Ureter (tissue), 1 donor: ENCODE measurements at places on chromosomes 2 and 18. TPM values are rescaled to one million over a fixed set of nuclear protein-coding genes. Genes with fewer than 3 reads are reported as not detected.

LRP2 gene
- 0.13 TPM for total RNA-seq

VIL1 gene
- not detected for total RNA-seq

DNA sequence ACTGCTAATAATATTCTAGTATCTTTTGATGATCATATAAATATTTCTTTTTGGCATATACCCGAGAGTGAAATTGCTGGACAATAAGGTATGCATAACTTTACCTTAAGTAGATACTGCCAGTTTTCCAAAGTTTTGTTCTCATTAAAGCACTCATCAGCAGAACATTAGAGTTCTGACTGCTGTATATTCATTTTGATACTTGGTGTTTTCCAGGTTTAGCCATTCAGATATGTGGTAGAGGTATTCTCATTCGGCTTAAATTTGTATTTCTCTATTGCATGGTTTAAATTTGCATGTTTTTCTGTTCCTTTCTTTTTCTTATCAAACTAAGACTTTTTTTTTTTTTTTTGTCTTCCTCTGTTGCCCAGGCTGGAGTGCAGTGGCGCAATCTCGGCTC is 18.2 kb downstream of the CYBRD1 start:
- DNase-seq = no peak

- DNase-seq = no peak
Observed at GRCh38 chr2:6828299-6828584, 37.5 kb downstream of the CMPK2 start.

DNA sequence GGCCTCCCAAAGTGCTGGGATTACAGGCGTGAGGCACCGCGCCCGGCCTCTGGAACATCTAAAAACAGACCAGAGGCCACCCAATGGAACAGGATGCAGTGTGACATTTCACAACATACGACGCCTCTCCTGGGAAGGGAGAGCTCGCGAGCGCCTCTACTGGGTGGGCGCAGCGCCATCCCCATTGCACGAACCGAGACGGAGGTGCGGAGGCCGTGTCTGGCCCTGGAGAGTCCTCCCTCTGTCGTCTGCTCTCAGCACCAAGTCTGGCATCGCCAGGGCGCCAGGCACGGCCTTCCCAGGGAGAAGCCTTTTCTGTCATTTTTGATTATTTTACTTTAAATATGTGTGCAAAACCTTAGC is 9.4 kb upstream of the GBX2 start:
- no peak for DNase-seq

GRCh38 chr18:32270341-32270740 is 80.5 kb downstream of the MEP1B start:
- no peak for DNase-seq

DNA sequence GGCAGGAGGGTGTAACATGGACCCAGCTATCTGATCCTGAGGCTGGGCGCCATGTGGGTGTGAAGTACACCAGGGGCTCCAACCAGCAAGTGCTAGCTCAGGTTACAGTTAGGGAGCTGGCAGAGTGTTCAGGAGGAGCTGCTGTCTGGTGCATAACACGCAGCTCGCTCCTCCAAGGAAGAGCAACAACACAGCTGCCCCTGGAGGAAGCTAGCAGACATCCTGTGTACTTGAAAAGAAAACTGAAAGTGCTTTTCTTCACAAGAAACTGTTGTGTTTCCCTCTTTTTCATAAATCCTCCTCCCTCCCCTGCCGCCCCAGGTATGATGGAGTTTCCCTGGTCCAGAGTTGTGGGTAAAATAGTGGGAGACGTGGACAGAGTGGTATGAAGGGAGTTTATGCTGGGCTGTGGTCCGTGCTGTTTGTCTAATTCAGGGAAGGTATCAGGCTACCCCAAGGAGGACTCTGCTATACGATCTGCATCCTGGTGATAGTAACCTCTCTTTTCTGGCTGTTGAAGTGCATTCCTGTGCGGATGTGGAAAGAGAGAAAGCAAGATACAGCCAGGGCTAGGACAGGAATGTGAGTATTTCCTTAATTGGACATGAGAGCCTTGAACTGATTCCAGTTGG is 6.1 kb upstream of the LBH start:
- DNase-seq = no peak

SRBD1 gene
- 30.3 TPM for total RNA-seq

AFTPH gene
- total RNA-seq = 51.1 TPM

GRCh38 chr2:179692610-179693009 is 168.8 kb downstream of the ZNF385B start:
- DNase-seq = no peak

DNA sequence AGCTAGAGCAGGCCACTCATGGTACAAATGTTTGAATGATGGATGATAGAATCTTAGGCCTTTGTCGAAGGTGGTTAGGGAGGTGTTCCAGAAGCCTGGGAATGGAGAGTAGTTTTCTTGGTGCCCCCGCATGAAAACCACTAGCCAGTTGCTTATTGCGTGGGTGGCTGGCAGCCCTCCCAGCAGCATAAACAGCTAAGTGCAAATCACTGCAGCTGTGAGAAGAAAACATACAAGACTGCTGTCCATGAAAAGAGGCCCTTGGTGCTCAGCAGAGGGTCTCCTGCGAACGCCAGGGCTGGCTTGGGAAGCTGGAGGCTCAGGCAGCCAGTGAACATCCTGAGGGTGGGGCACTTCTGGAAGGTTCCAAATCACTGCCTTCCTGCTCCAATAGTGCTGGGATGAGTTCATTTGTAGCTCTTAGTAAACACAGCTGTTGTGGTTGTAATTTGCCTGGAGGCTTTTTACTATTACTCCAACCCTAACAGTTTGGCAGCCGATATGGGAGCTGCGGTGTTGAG is 118.8 kb downstream of the MGAT5 start:
- DNase-seq = no peak

SLC38A11 gene
- total RNA-seq = 2.4 TPM

DNA sequence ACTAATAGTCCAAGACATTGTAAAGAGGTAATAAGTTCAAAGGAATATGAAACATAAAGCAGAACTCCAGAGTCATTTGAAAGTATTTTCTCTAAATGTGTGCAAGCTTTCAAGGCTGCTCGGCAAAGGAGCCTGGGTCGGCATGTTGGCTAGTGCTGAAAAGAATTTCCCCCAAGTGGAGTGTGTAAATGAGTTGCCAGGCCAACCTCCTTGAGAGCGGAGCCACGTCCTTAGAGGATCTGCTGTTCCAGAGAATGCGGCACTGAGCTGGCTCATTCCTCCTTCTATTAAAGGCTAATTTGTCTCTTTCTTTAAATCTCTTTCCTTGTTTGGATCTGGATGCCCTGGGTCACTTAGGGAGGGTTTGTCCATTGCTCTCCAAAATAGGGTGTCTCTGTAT is 127.5 kb downstream of the RDH14 start:
- no peak for DNase-seq

DNA sequence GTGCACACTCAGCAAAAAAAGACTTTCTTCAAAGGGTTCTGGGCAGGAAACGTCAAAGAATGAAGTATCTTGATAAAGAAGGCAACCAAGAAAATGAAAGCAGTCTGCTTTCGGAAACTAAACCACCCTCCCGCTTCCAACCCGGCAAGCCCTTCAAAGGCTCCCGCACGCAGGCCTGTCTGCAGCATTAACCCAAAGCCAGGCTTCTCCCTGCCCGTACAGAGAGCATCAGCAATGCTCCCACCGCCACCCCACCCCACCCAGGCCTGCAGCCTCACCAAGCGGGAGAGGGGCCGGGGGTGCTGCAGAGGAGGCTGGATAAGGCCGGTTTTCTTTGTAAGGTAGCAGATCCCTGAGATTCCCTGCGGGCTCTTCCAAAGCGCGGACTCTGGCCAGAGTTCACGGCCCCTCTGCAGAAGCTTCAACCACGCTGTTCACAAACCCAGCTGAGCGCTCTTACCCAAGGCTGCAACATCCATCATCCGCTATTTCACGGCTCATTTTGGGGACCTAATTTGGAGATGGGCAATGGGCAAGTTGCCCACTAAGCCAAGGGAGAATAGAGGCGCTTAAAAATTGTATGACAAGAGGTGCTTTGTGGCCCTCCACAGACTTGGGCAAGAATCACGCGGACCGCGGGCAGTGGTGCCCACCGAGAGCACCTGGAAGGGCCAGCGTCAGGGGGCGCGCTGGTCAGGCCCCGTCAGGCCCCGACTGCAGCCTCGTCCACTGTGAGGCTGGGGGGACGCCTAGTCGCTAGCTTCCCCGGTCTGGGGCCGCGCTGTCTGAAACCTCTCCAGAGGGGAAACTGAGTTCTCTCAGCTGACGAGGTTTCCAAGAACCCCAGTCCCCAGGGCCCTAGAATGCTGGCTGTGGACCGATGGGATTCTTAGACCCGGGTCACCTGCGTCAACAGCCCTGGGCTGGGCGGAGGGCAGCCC is 225.4 kb upstream of the ID2 start:
- DNase-seq = no peak

DNA sequence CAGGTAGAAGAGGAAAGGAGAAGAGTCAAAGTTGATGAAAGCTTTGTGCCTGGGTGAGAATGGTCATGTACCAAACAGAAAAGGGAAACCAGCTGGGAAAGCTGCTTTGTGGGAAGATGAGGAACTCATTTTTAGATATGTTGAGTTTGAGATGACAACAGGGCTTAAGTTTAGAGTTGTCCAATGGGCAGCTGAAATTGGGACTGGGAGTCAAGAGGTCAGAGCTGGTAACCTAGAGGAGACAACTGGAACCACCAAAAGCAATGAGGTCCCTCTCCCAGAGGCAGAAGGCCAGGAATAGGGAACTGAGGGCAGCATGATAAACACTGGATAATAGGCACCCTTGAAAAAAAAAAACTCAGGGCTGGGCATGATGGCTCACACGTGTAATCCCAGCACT is 48.8 kb downstream of the SLC4A1AP start:
- DNase-seq = no peak

DNA sequence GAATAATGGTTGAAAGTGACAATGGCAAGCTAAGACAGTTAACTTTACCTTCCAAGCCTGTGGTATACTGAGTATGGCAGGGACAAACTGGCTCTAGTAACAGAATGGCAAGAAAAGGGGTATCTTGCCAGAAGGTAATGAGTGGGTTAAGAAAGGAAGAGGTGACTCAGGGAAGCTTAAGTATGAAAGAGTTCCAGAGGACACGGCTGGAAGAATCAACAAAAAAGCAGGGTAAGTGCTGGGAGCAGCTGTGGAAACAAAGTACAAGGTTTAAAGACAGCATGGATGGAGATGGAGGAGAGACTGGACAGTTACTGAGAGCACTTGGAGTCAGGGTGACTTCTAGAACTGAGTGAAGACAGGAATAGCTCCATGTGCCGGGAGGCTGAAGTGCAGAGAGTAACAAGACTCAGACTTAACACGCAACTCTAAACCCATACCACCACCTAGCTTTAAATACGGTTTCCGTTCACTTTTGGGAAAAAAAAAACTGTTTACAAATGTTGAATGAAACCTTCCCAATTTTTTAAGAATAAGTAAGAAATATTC is 69.0 kb downstream of the REV1 start:
- DNase-seq = no peak

GRCh38 chr18:10690366-10690765 is 164.5 kb downstream of the NAPG start:
- DNase-seq = no peak

- no peak for DNase-seq
Observed at GRCh38 chr2:71452565-71452964, 796 bp upstream of the DYSF start.

PLEKHM3 gene
- total RNA-seq = 15.2 TPM

GRCh38 chr18:73742957-73743356 is 404.7 kb downstream of the FBXO15 start:
- DNase-seq = no peak

ALPG gene
- total RNA-seq = not detected

DNA sequence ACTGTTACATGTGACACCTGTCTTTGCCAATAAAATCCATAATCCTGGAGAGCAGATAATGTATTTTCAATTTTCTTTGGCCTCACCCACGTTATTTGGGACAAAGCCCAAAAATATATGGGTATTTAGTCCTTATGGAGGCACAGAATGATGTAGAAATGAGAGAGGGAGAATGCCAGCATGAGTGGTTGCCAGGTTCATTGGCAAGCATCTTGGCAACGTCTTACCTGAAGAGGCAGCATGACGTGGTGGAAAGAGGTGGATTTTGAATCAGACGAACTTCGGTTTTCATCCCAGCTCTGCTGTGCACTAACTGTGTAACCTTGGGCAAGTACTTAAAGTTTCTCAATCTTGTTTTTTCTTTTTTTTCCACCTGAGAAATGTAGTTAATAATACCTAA is 969.6 kb upstream of the PIK3C3 start:
- DNase-seq = no peak

GRCh38 chr18:45121146-45121545 is 440.5 kb downstream of the SETBP1 start:
- DNase-seq = no peak

- no peak for DNase-seq
Observed at GRCh38 chr2:69789175-69789721, 40.2 kb upstream of the GMCL1 start.

GRCh38 chr2:176128172-176128981 is 1.1 kb upstream of the HOXD8 start:
- no peak for DNase-seq

DNA sequence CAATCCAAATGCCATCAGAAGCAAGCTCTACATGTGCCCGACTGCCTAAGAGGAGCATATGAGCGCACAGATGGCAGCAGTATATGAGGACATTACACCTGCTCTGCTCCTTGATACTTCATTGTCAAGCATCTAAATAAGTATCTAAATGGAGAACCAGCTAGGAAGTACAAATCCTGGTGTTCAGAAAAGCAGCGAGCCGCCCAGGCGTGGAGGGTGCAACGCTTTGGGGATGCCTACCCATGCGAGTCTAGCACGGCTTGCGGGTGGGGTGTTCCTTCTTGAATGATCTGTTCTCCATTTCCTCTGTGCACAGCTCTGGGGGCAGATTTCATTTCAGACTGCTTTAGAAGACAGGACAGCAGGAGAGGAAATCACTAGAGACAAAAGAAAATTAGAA is 63.0 kb upstream of the BCL2L11 start:
- DNase-seq = no peak

DNA sequence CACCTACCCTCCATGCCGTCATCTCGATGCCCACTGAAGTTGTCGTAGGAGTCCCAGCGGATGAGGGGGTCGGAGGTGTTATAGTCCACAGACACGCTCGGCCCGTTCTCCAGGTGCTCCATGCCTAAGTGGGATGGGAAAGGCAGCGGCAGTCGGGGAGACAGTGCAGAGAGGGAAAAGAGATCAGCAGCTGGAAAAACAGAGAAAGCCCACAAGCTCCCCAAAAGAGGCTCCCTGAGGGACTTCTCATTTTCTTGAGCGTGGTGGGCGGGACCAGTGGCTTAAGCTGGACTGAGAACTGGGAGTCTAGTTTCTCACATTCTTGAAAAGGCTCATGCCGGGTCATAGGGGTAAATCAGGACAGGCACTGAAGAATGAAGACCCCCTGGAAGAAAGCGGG is 121.9 kb downstream of the TNS1 start:
- DNase-seq = no peak

GRCh38 chr18:58188996-58189395 is 145.0 kb downstream of the NEDD4L start:
- DNase-seq = no peak

CCDC85A gene
- total RNA-seq = 1.5 TPM
